ENCODE measurements at places on chromosomes 16 and 17. TPM values are rescaled to one million over a fixed set of nuclear protein-coding genes. Genes with fewer than 3 reads are reported as not detected.

The VPS4A gene
- 38.5 TPM for total RNA-seq

The ARL5C gene
- total RNA-seq: not detected

The MXRA7 gene
- 341 TPM for total RNA-seq

DNA sequence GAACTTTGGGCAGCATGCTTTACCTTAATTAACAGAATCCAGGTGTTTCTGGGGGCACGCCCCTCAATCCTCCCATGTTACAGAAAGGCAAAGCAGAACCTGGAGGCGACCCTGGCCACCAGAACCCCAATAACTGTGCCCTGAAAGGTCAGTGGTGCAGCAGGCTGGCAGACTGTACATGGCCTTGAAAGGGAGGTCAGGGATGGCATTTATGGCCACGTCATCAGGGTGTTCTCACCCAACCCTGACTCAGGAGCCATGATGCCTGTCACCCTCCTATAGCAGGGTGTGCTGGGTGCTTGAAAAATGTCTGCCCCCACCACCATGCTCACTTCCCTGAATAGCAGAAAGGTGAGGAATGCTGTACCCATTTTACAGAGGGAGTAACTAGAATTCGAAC, 177.7 kb downstream of the TMEM132E start:
- DNase-seq: no peak

DNA sequence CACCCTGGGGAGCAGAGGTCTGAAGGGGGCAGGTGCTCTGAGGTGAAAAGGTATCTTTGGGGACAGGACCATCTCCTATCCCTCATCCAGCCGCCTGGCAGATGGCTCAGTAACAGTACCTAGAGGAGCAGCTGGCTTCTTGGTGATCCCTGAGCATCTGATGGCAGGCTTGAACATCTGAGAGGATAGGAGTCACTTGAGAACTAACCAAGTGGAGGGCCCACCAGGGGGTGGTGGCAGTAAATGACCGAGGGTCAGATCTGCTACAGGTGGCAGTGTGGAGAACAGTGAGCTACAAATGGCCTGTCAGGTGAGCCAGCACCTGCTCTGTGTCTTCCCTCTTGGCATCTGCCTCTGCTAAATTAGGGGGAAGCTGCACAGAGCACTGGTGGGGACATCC, 13.8 kb downstream of the HROB start:
- DNase-seq: no peak

DNA sequence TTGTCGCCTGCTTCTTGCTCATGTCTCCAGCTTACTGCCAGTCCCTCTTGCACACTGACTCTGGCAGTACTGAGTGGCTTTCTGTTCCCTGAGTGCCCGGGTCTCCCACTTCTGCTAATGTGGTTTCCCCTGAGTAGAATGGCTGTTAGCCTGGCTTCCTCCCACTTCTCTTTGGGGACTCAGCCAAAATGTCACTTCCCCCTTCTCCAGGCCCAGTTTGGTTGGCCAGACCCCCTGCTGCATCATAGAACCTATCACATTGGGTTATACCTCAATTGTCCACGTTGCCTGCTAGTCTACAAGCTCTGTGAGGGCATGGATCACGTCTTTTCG, 304.4 kb downstream of the HS3ST3B1 start:
- DNase-seq: no peak

GRCh38 chr17:9886141-9886930, 18.7 kb downstream of the RCVRN start:
- DNase-seq: no peak
